ENCODE measurements at places on chromosomes 11 and 22.

GRCh38 chr22:25760848-25761595 lies 19.0 kb downstream of the MYO18B start:
- no peak for DNase-seq

DNA sequence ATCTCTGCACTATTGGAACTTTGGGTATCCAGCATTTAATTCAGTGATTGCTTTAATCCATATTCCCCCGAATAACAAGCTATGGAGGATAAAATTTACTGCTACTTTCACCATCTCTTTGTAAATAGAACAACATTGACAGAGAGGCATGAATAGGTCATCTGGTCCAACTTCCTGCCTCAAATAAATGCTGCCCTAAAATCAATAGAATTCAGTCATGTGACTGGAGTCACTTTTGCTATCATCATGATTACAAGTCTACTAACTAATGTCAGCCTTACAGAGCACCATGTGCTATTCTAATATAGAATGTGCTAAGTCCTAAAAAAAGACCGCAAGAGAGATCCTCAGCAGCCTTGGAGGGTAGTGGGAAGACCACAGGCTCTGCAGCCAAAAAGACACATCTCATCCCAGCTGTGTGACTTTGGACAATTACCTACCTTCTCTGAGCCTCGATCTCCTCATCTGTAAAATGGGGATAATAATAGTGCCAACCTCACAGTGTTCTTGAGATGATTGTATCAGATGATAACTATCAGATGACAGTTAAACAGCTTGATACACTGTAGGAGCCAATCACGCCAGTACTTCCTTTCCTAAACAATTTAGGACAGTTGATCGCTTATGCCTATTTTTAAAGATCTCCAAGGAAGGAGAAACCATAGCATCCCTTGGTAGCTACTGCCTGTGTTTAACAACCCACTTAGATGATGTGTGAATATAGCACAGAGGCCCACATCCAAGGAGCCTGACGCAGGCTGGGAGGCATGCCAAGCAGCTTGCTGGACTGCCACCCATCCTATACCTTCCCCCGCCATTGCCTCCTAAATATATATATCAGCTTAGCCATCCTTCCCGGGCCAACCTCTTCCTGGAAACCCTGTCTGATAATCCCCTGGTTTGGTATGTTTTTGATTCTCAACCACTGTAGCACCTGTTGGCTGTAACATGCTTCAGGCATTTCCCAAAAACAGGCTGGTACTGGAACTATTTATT lies 77.3 kb upstream of the PHF21A start:
- DNase-seq, result no peak

DNA sequence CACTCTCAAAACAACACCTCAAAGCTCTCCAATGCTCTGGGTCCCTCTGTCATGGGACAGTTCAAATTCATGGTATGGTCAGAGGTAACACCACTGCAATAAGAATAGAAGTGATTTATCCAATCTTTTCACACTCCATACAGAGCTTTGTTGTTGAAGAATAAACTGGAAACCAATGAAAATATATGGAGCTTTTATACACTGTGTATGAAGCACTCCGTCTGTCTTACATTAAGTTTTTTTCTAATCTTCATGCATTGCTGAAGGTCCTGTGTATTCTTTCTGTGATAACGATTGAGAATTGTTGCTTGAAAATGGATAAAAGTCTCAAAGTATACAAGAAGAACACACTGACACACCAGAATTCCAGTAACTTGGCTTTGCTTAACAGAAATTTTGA lies 603.7 kb upstream of the LUZP2 start:
- no peak for DNase-seq

DNA sequence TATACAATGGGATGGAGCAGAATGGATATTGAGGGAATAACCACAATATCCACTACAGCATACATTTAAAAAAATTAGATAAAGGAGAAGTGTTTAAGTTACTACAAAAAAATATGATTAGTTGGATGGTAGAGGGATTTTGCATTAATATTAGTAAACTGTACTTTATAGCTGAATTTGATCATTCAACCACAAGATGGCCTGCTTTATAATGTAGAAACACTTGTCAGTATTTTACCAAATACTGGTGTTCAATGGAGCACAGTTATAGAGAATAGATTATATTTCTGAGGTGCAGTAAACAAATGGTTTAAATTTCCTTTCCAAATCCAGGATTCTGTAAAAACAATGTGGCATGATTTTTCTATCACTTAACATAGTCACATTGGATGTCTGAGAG lies 818.8 kb upstream of the CHORDC1 start:
- no peak for DNase-seq

GRCh38 chr11:26753723-26754504 lies 32.1 kb upstream of the SLC5A12 start:
- DNase-seq, result no peak

DNA sequence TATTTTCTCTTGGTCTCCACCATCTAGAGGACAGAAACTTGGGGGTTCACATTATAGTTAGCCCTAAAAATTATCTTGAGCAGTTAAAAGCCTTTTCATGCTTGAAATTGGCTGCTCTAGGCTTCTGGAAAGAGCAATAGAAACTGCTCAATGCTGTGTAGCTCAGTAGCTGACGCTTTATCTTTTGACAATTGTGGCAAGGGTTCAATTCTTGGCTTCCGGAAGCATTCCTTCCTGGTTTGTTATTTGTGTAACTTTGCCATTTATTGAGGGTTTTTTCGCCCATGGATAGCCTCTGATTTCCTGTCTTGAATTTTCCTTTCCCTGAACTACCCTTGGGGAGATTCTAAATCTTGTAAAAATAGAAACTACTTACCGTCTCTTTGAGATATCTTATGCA lies 10.3 kb upstream of the OR56A1 start:
- no peak for DNase-seq

DNA sequence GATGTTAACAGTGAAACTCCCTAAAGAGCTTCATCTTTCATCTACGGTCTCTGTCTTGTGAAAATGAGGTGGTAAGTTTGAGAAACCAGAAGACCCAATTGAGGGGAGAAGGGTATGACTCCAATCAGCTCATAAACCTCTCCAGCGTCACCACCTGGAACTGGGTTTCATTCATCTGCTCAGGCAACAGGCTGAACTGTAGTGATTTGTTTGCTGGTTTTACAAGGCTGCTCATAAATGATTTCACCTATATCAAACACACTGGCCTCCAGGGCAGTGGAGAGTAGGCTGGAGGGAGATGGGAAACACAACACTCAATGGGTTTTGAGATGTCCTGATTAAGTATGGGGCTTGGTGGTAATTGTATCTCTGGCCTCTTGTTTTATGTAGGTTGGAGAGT lies 79.0 kb downstream of the EFCAB6 start:
- DNase-seq, result no peak

- DNase-seq, result no peak
These were observed 23.6 kb upstream of the CHORDC1 start for GRCh38 chr11:90246468-90246867.

GRCh38 chr22:41302021-41302767 lies 869 bp downstream of the ZC3H7B start:
- DNase-seq, result peak; percentile 8

DNA sequence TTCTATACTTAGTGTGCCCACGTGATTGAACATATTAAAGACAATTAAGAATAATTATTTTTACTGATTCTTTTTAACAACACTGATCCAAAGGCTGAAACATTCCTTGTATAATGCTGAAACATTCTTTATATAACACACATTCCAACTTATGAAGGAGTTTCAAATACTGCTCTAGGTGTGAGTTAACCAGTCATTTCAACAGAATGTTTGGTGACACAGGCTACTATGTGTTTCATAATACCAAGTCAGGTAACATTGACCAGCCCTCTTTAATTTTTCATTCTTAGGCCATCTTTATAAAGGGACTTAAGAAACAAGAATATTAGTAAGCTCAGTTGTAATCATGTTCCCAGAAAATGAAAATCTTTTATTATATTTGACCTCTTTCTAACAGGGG lies 136.6 kb downstream of the ELP4 start:
- DNase-seq, result no peak

DNA sequence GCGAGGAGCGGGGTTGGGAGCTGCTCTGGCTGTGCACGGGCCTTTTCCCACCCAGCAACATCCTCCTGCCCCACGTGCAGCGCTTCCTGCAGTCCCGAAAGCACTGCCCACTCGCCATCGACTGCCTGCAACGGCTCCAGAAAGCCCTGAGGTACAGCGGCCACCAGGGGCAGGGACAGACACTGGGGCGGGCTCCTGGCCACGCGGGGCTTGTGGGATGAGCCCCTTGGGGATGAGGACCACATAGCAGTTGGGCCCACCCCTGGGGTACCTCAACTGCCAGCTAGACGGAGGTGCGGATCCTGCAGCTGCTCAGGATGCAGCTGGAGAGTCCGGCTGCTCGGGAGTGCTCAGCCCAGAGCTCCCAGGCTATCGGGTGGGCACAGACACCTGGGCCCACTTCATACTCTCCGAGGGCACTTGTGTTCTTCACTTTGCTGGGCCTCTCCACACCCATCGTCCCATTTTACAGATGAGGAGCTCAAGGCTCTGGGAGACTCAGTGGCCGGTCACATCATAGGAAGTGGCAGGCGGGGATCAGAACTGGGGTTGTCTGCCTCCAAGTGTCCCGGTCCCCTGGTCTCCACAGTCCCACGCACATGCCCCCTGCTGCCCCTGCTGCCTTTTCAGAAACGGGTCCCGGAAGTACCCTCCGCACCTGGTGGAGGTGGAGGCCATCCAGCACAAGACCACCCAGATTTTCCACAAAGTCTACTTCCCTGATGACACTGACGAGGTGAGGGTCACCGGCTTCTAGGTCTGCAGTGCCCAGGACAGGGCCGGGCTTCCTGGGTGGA lies 77.6 kb downstream of the MYO7A start:
- DNase-seq, result no peak

DNA sequence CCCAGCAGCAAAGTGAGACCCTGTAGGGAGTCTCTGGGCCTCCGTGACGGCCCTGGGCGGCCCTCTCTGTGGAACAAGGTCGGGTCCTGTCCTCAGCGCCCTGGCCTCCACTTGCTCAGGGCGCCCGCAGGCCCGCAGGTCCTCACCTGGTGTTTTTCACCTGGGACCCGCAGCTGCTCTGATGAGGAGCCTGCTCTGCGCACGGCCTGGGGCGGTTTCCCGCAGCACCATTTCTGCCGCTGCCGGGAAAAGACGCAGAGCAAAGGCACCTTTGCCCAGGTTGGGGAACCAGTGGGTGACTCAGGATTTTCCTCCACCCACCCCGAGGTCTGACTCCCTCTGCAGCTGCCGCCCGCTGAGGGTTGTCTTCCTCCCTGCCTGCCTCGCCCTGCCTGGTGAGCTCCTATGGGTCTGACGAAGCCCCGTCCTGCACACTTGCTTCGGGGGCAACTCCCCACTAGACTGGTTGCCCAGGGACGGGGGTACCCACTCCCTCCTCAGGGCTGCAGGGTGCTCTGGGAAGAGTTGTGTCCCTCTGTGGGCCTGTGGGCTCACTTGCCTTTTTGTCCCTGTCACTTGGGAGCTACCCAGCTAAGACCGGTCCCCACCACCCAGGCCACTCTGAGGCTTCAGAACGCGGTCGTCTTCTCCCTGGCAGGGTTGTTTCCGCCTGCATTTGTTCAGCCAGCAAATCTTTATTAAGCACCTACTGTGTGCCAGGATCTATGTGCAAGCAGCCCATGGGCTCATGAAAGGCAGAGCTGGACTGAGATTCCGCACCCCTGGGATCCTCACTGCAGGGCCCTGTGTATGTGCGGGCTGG lies 89.5 kb downstream of the KCNQ1 start:
- DNase-seq, result no peak

- no peak for DNase-seq
These were observed 15.0 kb upstream of the BIRC3 start for GRCh38 chr11:102302241-102302640.
